Natural killer cell treated with Interleukin-12 subunit alpha and Interleukin-12 subunit beta and Interleukin-15 and Interleukin-18, amount 100 ng/mL, for 72 hours (primary cell): ENCODE measurements at places on chromosomes 1 and 21. TPM values are rescaled to one million over a fixed set of nuclear protein-coding genes. Genes with fewer than 3 reads are reported as not detected.

DNA sequence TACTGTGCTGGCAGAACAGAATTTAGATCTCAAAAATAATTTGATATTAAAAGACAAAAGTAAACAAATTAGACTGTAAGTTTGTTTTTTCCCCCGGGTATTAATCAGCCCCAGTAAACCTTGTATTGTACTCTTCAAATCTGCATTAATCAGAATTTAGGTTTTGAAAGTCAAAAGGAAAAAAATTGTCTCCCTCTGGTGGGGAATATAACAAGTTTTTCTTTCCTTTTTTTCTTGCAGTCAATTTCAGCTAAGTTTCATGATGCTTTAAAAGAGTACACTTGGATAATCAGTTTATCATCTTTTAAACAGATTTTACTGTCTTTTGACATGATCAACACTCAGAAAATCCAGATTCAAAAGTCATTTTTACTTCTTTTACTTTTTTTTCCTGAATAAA is 134.5 kb upstream of the PKN2 start:
- peaks cover 5% of the 10 kb centered on the region for H3K27me3 ChIP-seq
- H3K27ac ChIP-seq, result no peak overlapping the region
- DNase-seq, result no peak
- no peaks in the 10 kb centered on the region for H3K36me3 ChIP-seq

- DNase-seq, result no peak
- no peak overlapping the region for H3K4me3 ChIP-seq
- H3K27ac ChIP-seq, result no peak overlapping the region
- H3K27me3 ChIP-seq, result peaks cover 33% of the 10 kb centered on the region
- no peaks in the 10 kb centered on the region for H3K4me1 ChIP-seq
Observed at GRCh38 chr1:18118491-18118890, 10.9 kb downstream of the IGSF21 start.

DNA sequence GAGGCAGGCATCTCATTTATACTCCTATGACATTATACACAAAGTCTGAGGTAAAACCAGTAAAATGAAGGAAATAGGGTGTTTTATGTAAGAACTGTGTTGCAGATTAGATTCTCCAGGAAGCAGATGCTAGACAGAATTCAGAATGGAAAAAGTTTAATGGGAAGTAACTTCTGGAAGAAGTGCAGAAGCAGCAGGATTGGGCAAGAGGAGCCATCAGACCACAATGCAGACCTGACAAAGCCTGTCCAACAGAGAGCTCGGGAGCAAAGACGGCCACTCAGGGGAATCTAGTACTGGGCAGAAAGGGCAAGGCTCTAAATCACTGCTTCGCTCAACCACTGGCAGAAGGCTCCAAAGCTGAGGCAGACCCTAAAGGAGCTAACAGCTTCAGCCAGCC is 33.7 kb downstream of the FBXO42 start:
- H3K27me3 ChIP-seq, result no peaks in the 10 kb centered on the region
- peaks cover 21% of the 10 kb centered on the region for H3K4me1 ChIP-seq
- H3K27ac ChIP-seq, result no peak overlapping the region
- peaks cover 5% of the 10 kb centered on the region for H3K36me3 ChIP-seq

GRCh38 chr1:67217417-67217816 is 51.2 kb downstream of the IL23R start:
- DNase-seq, result no peak
- peaks cover 6% of the 10 kb centered on the region for H3K36me3 ChIP-seq
- H3K4me1 ChIP-seq, result peaks cover 20% of the 10 kb centered on the region

GRCh38 chr1:245788269-245788668 is 633.5 kb downstream of the KIF26B start:
- H3K4me1 ChIP-seq, result peaks cover 19% of the 10 kb centered on the region
- H3K36me3 ChIP-seq, result no peaks in the 10 kb centered on the region
- H3K27ac ChIP-seq, result no peak overlapping the region
- H3K4me3 ChIP-seq, result no peak overlapping the region

GRCh38 chr1:209609791-209610630 is 26.5 kb downstream of the CAMK1G start:
- no peak overlapping the region for H3K27ac ChIP-seq
- no peak for DNase-seq
- no peaks in the 10 kb centered on the region for H3K4me1 ChIP-seq
- no peaks in the 10 kb centered on the region for H3K36me3 ChIP-seq
- H3K4me3 ChIP-seq, result no peak overlapping the region

The KRTAP19-2 gene
- total RNA-seq, result not detected

- peaks cover 32% of the 10 kb centered on the region for H3K27me3 ChIP-seq
- DNase-seq, result no peak
- no peaks in the 10 kb centered on the region for H3K36me3 ChIP-seq
Observed at GRCh38 chr1:233543338-233544255, 70.3 kb upstream of the KCNK1 start.

The KCNK2 gene
- not detected for total RNA-seq
